ENCODE measurements at places on chromosomes 4 and X.

- DNase-seq, result no peak
These were observed 51.8 kb downstream of the LRP2BP start for GRCh38 chr4:185343726-185344581.

DNA sequence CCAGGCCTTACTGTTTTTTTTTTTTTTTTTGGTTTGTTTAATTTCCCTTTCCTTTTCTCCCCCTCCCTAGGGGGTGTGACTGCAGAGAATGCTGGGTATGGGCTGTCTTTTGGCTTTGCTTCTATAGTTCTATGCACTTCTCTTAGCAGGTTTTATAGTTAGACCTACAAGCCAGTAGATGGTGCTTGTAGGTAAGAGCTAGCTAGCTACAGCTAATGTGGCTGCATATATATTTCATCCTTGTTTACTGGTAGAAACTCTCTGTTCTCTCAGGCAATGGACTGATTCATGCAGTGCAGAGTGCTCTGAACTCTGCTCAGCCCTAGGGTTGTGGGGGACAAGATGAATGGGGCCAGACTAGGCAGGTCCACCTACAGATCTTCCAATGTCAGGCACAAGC, 246.4 kb downstream of the SH2D1A start:
- DNase-seq, result no peak

- no peak for DNase-seq
These were observed 33.3 kb upstream of the FAM47C start for GRCh38 chrX:36974911-36975310.

DNA sequence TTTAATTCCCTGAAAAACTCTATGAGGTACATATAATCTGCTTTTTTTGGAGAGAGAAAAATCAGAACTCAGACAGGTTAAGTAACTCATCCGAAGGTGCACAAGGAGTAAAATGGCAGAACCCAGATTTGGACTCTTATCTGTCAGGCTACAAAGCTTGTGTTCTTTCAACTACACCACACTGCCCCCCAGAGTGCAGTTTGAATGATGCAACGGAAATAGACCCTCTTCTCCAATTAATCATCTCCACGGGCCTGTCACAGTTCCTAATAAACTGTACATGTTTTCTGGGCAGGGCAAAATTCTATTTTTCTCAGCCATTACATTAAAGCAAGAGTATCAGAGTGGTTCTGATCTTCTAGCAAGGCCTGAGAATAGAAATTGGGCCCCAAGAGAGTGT, 35.3 kb upstream of the DCX start:
- DNase-seq, result no peak

- DNase-seq, result no peak
These were observed 178.1 kb downstream of the MAML3 start for GRCh38 chr4:139975830-139976272.

- DNase-seq, result no peak
These were observed 5.7 kb downstream of the CD99 start for GRCh38 chrX:2696698-2697215.

GRCh38 chrX:96407981-96408380, 276.7 kb upstream of the DIAPH2 start:
- no peak for DNase-seq

DNA sequence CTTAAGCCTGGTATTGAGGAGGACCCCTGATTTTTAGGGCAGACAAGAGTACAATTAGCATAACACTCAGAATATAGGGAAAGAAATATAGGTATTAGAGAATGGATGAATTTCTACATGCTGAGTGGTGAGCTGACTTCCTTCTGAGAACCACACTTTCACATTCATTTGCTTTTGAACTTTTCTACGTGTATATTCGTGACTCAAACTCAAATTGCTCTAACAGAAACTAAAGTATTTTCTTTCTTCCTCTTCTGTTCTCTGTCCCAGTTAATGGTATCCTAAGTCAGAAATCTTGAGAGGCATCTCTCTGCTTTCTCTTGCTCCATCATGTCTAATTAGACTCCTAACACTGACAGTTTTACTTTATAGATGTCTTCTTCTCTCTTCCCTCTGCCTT, 103.2 kb upstream of the CITED1 start:
- DNase-seq, result no peak

DNA sequence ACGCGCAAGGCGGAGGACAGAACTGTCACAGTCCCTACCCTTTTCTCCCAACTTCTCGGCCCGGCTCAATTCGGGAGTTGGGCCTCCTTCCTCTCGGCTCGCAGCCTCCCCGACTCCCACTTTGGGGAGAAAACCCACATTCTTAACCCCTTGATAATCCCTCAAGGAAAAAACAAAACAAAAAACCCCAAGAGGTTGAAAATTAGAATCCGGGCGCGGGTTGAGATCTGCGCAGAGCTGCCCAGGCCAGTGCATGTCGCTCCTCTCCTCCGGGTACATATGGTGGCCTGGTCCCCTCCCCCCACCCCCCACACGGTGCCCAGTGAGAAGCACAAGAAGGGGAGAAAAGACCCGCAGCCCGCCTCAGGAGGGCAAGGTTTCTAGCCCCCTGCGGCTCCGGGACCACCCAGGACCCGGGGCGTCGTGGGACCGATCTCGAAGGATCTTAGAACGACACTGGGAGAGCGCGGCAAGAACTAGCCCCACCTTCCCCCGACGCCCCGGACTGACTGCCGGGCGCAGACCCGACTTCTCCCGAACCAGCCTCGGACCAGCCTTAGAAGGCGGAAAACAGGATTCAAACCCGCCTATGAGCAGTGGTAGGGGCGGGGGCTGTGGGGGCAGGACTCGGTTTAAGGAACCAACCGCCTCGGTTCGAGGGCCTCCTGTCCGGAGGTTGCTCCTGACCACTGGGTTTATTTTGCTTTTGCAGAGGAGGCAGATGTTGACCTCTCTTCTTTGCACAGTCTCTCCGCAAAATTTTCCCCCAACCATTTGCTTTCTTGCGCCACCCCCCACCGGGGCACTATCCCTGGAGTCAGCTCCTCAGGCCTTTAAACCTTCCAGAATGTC, 2.5 kb upstream of the PDGFRA start:
- DNase-seq, result no peak

- DNase-seq, result no peak
These were observed 154.1 kb upstream of the TRAM1L1 start for GRCh38 chr4:117239434-117239833.

GRCh38 chrX:38880296-38880854, 79.1 kb downstream of the MID1IP1 start:
- no peak for DNase-seq

DNA sequence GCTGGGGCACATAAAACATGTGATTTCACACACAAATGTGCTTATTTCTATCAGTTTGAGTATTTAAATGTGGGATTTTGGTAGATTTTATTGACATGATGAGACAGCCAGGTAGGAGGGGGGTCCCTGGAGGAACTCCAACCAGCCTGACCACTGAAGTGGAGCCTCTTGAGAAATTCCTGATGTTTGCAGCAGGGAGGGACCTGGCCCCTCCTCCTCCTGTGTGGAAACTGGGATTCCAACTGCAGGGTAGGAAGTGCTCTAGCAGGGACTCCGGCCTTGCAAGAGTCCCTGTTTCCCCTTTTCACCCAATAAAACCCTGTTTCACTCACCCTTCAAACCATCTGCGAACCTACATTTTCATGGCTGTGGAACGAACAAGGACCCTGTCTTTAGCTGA, 2224.0 kb upstream of the AGA start:
- no peak for DNase-seq

GRCh38 chr4:34148322-34148908, 2095.9 kb downstream of the ARAP2 start:
- DNase-seq, result no peak

- no peak for DNase-seq
These were observed 1.0 kb upstream of the GABRG1 start for GRCh38 chr4:46124773-46125413.

DNA sequence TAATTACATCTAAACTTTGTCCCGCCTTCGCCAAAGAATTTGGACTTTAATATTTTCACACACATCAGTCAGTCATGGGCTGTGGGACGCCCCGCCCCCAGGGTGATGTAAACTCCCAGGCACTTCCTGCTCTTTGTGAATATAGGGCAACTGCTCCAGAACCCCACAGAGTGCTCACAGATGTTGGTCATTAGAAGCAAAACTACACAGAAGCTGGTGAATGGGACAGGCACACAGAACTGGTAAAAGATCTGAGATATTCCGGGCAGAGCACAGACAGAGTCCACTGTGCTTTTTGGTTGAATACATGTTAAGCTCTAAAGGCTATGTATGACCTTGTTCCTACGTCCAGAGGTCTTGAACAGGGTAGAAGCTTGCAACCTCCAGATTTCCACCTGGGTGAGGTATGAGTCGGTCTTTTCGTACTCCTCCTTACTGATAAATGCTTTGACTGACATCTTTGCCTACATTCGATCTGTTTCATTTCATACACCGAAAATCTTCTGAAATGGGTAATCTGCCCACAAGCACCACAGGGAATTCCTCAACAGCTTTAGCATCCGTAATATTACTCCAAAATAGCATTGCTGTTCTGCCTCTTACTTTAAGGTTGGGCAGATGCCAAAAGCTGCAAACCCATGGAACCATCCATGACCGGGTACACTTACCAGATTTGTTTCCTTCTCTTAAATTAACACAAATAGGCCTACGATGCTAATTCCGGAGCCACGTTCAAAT, 144.6 kb downstream of the AMELX start:
- no peak for DNase-seq

- DNase-seq, result no peak
These were observed 20.4 kb upstream of the SH3KBP1 start for GRCh38 chrX:19907794-19908193.

GRCh38 chr4:15398732-15399131, 29.1 kb upstream of the C1QTNF7 start:
- no peak for DNase-seq

DNA sequence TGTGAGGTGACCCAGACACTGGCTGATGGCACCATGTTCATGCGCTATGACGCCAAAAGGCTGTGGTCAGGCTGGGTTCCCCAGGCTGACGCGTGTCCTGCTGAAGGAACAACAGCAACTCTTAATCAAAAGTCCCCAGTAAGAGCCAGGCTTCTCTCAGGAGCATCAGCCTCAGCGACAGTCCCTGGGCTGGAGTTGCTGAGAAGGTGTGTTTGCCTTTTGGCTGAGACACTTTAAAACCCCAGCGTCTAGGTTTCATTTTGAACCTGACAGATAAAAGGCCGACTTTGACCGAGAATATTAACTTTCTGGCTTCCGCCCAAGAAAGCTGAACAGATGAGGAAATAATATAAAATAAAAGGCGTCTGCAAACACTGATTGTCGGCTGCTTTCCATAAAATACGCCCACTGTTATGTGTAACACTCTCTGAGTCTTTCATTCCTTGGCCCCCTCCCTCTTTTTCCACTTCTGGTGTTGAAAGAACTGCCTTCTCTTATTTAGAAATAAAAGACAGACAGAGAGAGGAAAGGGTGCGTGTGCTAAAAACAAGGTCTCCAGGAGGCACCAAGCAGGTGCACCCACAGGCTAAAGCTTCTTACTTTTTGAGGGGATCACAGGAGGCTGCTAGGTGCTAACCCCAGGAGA, 373.6 kb downstream of the MID1IP1 start:
- no peak for DNase-seq

DNA sequence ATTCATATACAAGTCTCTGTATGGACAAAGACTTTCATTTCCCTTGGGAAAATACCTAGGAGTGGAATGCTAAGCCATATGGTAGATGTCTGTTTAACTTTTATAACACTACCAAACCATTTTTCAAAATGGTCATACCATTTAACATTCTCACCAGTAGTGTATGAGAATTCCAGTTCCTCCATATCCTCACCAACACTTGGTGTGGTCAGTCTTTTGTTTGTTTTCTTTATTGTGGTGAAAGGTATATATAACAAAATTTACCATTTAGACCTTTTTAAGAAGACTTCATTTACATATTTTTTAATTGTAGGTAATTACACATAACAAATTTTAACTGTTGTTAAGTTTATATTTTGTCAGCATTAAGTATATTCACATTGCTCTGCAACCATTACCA, 12.7 kb upstream of the APLN start:
- no peak for DNase-seq

GRCh38 chr4:121096629-121097028, 24.3 kb upstream of the NDNF start:
- no peak for DNase-seq

DNA sequence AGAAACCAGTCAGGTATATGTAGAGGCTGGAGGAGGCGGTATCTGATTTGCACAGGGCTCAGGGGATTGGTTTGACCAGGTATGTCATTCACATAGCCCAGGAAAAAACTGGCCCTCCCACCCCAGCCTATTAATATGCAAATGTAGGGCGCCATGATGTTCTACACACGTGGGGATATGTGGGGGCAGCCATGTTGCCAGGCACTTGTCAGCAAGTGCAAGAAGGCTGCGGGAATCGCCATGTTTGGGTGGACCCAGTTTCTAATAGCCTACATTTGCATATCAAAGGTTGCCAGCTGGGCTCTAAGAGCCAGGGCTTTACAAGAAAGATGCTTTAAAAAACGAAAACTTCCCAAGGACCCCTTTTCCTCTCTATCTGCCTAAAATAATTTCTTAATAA, 335.1 kb downstream of the SMARCA1 start:
- no peak for DNase-seq

GRCh38 chr4:76722838-76723237, 175.1 kb downstream of the SOWAHB start:
- no peak for DNase-seq

GRCh38 chr4:173934201-173934600, 349.3 kb downstream of the FBXO8 start:
- DNase-seq, result no peak

GRCh38 chr4:95877636-95878035, 37.7 kb downstream of the PDHA2 start:
- DNase-seq, result no peak

DNA sequence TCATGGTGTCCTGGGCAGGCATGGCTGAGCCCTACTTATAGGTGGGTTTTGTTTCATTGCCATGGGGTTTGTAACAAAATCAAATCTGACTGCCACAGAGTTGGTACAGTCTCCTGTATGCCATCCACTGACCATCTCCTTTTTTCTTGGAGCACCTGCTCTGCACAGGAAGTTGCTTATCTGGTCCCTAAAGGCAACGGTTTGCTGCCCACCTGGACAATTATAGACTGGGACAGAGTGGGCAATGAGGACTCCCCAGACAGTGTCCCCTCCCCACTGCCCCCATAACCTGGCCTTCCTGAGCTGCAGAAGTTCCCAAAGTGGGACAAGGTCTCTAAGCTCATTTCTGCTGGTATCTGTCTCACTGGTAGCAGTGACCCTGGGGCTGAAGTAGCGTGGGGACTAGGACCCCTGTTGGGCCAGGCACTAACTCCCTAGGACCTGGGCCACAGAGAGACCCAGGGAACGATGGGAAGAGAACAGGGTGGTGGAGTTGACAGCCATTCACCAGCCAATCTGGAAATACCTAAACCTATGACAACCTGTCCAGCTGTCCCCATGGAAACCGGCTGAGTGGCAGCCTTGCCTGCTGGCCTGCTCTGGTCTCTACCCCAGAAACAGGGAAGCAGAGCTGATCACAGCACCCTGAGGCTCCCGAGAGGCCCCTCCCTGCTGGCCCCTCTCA, 64.7 kb downstream of the WFS1 start:
- DNase-seq, result no peak
